ENCODE measurements at places on chromosomes 7 and 10. TPM values are rescaled to one million over a fixed set of nuclear protein-coding genes. Genes with fewer than 3 reads are reported as not detected.

EN2 gene
- 0.13 TPM for total RNA-seq

C10orf105 gene
- total RNA-seq, result 0.35 TPM

CTBP2 gene
- 111 TPM for total RNA-seq

HOXA6 gene
- 22.0 TPM for total RNA-seq

AKR1C8 gene
- 0.66 TPM for total RNA-seq

MYOZ1 gene
- total RNA-seq, result 3.5 TPM

MCM10 gene
- total RNA-seq, result 0.50 TPM

INTS1 gene
- total RNA-seq, result 91.3 TPM

ACBD7 gene
- 0.50 TPM for total RNA-seq

SPDYE11 gene
- not detected for total RNA-seq

SPDYE2B gene
- not detected for total RNA-seq

TMEM178B gene
- total RNA-seq, result 20.0 TPM

GIMAP4 gene
- 61.4 TPM for total RNA-seq

SMARCD3 gene
- 52.5 TPM for total RNA-seq

FAM237B gene
- total RNA-seq, result not detected

MRLN gene
- total RNA-seq, result not detected

OR2A7 gene
- 12.3 TPM for total RNA-seq

CALY gene
- total RNA-seq, result 0.41 TPM

HMX2 gene
- 0.25 TPM for total RNA-seq

FBXL13 gene
- 4.8 TPM for total RNA-seq

CDC14C gene
- not detected for total RNA-seq

BMPER gene
- total RNA-seq, result 0.60 TPM

ASB4 gene
- not detected for total RNA-seq

PANK1 gene
- 5.4 TPM for total RNA-seq
